Activated T-helper 9 cell treated with anti-CD3 and anti-CD28 coated beads, Interleukin-2, amount 50 U/mL, for 16 hours (primary cell): ENCODE measurements at places on chromosomes 13 and 19.

- peak; percentile 58 for DNase-seq
Observed at GRCh38 chr13:29935309-29935981, 85.0 kb upstream of the UBL3 start.

- DNase-seq: no peak
Observed at GRCh38 chr19:38695317-38695683, 47.9 kb downstream of the ACTN4 start.

- no peak for DNase-seq
Observed at GRCh38 chr19:10227026-10227971, 3.8 kb downstream of the S1PR2 start.

GRCh38 chr13:110126391-110126961 is 180.5 kb downstream of the COL4A1 start:
- DNase-seq: no peak

DNA sequence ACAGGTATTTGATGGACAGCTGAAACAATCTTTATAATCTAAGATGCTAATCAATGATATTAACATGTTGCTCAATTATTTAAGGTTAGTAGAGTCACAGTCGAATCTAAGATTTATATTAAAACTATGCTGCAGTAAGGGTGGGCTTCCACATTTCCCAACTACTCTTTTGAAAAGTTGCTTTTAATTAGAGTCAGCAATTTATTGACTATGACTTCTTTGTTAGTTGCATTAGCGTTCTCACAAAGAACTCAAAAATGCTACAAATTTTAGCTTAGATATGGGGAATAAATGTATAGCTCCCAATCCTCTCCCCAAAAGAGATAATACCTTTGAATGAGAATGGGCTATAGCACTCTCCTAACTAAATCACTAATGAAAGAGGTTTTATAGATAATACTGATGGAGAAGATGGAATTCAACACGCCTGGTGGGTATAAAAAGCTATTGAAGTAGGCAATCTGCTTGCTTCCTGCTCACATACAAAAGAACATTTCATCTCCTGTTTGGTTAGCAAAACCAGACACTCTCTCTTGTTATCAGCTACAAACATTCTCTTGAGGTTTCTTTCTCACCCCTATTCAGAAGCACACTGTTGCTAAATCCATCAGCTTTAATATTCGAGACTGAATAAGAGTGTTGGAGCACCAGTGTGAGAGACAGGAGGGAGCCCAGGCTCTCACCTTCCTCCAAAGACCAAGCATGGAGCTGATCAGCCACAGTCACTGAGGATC is 2.4 kb upstream of the FLT1 start:
- DNase-seq: no peak

DNA sequence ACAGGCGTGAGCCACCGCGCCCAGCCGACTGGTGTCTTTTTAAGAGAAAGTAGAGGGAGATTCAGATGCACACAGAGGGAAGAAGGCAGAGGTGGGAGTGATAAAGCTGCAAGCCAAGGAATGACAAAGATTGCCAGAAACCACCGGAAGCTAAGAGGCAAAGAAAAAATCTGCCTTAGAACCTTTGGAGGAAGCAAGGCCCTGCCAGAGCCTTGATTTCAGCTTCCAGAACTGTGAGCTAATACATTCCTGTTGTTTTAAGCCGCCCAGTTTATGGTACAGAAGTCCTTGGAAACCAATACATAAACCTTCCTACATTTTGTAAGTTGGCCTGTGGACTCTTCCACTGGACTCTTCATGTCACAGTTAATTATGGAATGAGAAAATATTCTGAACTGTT is 71.7 kb upstream of the SOX21 start:
- no peak for DNase-seq

- no peak for DNase-seq
Observed at GRCh38 chr19:3094601-3095440, 659 bp downstream of the GNA11 start.

DNA sequence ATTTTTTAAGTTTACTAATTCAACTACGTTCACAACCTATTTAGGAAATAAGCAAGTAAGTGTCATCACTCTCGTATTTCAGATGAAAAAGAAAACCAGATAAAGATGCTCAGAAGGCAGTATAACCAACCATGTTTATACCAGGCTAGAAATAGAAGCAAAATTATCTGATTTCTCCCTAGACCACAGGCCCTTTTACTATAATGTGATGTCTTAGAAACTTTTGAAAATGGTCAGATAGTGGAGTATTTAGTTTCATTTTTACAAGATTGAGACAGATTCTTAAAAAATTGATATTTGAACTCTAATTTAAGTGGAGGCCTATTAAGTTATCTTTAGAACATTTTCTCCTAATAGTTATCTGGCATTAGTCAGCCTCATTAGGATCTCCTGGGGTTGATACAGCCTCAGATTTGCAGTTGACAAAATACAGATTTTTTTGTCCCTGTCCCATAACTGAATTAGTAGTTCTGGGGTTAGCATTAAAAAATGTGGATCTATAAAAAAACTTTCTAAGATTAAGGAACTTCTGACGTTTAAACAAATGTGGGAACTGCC is 818.7 kb upstream of the PCDH9 start:
- DNase-seq: no peak

DNA sequence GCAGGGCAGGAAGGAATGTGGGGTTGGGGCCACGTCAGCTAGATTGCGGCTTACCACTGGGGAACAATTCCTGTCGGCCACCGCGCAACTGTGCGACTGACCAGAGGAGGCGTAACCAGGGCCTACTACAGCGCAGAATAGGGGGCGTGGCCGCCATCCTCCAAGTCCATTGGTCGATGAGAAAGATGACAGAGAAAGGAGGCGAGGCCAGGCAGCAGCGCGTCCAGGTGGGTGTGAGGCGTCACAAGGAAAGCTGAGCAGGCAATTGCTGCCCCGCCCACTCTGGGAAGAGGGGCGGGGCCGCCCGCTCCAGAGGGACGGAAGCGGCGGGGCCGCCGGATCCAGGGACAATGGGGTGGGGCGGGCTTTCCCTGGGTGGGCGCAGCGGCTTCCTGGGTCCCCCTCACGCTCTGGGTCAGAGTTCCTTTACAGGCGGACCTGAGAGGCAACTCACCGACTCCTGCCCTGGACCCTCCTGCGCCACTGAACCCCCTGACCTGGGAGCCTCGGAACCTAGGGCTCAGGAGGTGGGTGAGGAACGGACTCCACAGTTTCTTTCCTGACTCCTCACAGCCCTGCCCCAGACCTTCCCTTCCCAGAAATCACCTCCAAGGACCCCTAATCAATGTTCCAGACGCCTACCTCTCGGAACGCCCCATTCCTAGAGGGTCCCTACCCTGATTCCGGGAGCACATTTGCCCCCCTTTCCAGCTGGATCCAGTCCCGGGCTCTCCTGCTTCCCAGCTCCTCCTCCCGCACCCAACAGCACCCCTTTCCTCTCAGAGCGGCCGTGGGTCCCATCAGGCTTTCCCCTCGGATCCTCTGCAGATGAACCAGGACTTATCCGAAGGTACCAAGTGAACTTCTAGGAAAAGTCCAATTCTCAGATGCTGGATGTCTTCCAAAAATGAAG is 101.5 kb upstream of the ZNF492 start:
- no peak for DNase-seq

DNA sequence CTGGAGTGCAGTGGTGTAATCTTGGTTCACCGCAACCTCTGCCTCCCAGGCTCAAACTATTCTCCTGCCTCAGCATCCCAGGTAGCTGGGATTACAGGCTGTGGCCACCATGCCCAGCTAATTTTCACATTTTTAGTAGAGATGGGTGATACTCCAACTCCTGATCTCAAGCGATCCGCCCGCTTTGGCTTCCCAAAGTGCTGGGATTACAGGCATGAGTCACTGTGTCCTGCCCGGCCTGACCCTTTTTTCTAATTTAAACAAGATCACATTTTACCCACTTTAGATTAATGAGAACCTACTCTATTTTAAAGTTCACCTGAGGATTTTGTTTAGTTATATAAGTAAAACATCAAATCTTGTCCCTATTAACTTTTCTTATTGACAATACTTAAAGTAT is 91.8 kb upstream of the POSTN start:
- DNase-seq: no peak

DNA sequence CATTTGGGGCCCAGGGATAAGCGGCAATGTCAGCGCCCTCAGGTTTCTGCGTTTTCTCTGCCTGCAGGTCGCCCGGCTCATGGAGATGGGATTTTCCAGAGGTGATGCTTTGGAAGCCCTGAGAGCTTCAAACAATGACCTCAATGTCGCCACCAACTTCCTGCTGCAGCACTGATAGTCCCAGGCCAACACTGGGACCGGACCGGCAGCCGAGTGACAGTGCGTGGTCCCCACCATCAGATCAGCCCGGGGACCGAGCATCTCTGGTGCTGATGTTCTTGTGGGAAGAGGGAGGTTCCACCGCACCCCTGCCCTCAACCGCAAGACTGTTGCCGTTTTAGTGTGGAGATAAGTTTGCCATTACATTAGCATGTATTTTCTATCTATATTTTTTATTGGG is 78.0 kb upstream of the GPR183 start:
- DNase-seq: no peak

DNA sequence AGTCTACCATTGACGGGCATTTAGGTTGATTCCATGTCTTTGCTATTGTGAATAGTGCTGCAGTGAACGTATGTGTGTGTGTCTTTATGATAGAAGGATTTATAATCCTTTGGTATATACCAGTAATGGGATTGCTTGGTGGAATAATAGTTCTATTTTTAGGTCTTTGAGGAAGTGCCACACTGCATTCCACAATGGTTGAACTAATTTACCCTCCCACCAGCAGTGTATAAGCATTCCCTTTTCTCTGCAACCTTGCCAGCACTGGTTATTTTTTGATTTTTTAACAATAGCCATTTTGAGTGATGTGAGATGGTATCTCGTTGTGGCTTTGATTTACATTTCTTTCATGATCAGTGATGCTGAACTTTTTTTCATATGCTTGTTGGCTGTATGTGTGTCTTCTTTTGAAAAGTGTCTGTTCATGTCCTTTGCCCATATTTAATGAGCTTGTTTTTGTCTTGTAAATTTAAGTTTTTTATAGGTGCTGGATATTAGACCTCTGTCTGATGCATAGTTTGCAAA is 37.5 kb downstream of the RFC3 start:
- no peak for DNase-seq

DNA sequence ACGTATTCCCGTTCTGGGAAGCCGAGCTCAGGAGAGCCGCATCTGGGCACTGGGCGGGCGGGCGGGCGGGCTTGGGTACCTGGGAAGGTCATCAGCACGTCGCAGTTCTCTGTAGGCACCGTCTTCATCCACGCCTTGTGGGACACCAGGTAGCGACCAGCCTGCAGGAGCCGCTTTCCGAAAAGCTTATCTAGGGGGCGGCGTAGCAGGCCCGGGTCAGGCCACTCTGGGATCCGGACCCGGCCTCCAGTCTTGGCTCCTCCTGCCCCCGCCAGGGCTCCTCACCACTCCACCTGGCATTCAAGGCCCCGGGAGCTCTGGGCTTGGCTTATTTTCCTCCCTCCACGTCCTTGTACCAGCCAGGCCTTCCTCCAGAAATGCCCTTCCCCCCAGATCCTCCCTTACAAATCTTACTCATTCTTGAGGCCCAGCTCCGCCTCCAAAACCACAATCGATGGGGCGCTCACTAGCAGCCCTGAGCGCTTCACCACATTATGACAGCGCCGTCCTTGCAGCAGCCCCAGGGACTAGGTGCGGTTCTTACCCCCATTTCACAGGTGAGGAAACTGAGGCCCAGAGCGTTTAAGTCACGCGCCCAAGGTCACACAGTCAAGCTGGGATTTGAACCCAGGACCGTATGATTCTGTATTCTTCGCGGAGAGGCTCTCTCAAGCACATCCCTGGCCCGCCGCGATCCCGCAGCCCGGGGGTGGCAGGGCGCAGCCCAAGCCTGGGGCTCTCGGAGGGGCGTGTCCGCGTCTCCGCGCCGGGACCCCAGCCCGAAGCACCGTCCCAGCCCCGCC is 843 bp downstream of the ANO8 start:
- DNase-seq: peak; percentile 68

GRCh38 chr13:79060216-79060615 is 345.8 kb downstream of the RBM26 start:
- no peak for DNase-seq

- DNase-seq: no peak
Observed at GRCh38 chr13:49760558-49760957, 31.9 kb downstream of the KPNA3 start.

DNA sequence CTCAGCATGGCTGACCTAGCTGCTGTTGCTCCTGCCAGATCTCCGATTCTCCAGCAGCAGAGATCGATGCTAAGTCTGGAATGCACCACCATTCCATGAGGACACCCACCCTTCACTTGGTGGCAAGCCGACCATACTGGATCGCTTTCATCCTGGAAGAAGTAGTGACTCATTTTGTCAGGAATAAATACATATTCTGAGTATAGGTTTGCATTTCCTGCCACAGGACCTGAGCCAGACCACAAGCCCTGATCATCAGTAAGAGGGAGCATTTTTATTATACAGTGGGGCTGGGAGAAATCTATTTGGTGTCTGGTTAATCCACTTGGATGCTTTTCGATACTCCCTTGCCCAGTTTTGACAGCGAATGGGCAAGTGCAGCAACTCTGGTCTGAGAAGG is 10.9 kb upstream of the KCTD15 start:
- no peak for DNase-seq

DNA sequence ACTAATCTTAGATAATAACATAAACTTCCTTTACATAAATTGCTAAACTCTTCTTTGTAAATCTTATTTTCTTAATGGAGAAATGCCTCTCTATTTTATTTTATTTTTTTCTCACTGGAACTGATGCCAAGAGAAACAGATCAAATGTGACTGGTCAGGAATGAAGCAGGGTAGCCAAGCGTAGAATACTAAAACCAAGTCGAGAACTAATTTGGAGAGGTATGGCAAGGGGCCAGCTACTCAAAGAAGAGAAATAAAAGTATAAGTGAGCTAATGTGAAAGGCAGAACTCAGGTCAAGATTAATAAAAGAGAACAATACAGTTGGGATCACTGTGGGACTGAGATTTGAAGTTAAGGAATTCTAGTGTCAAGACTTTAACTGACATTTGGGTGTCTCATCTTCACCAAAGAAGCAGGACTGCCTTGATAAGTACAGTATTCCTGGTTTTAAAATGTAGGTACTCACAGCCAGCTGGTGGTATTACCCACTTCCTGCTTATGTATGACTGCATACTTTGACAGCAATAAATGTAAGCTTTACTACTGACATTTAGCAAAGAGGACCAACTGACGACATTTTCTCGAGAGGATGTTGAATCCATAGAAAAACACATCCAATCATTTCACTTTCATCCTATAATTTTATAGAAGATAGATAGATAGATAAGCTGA is 1192.2 kb downstream of the EFNB2 start:
- DNase-seq: no peak

DNA sequence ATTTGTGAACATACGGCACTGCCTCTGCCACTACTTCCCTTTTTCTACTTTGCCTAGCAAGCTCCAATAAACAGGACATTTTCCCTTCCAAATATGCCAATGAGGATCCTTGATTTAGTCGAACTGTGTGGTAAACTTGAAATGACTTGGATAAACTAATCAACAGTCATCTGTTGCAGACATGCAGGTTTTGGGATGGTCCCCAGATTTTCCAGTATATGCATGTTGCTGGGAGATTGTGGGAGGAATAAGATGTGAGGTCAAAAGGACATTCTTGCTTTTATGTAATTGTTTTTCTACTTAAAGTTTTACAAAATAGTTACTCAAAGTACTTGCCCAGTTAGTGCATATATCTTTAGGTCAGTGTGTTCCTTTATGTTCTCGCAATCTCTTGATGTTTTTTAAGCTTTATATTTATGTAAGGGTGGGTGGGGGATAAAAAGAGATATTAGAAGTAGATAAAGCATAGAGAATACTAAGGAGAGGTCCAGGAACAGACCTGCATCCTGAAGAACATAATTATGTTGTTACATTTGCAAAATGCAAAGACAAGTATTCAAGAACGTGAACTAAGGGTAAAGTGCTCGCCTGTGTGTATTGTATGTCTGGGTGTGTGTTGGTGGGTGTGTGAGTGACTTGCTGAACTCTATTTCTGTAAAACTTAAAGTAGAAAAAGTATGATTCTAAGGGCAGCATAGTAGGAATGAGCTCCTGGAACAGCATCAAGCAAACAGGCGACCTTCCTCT is 88.4 kb upstream of the OXGR1 start:
- DNase-seq: no peak
